CD4-positive, alpha-beta T cell treated with Interferon gamma for 1 hour (primary cell): ENCODE measurements at places on chromosomes 11 and 22.

- no peak for DNase-seq
Measured at GRCh38 chr11:12174128-12174476, 63.7 kb downstream of the MICAL2 start.

GRCh38 chr22:23722160-23722559 lies 28.8 kb downstream of the ZNF70 start:
- DNase-seq: no peak

DNA sequence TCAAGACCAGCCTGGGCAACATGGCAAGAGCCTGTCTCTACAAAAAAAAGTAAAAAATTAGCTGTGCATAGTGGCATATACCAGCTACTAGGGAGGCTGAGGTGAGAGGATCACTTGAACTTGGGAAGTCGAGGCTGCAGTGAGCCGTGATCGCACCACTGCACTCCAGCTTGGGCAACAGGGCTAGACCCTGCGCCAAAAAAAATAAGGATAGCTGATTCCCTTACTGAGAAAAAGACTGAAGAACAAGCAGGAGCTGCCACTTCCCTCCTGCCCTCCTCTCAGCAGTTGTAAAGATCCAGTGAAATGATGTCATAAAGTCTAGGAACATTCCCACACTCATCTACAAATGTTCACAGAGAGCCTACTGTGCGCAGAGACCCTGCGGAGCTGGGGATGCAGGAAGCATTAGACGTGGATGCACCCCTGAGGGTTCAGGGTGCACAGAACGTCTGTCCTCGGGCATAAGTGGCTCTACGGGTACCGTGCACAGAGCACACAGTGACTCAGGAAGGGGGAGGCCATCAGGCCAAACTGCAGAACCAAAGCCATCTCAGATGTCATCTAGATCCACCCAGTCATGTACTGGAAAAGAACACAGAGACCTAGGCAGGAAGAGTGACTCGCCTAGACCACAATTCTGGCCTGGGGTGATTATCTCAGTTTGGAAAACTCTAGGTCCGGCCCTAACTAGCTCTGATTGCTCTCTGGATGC lies 11.7 kb downstream of the SEC14L2 start:
- DNase-seq: no peak

DNA sequence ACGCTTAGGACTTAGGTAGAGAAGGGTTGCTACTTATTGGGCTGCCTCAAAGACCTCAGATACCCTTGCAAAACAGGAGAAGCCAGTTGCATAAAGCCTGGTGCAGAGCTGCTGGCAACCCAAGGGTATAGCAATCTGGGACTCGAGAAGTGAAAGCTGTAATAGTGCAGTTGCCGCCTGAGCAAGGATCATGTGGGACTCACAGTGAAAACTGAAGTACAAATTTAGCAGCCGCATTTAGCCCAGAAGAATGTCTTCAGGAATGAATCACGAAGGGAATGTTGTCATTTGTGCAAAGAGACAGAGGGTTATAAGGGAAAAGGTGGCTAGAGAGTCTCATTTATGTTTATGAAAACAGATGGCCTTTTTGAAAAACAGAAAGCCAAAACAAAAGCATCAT lies 267.2 kb downstream of the TENM4 start:
- no peak for DNase-seq

GRCh38 chr11:106496677-106497076 lies 419.2 kb downstream of the AASDHPPT start:
- DNase-seq: no peak

GRCh38 chr22:29143941-29144785 lies 61.5 kb upstream of the EMID1 start:
- DNase-seq: no peak

- DNase-seq: no peak
Measured at GRCh38 chr11:67178421-67178820, 59.4 kb downstream of the KDM2A start.

DNA sequence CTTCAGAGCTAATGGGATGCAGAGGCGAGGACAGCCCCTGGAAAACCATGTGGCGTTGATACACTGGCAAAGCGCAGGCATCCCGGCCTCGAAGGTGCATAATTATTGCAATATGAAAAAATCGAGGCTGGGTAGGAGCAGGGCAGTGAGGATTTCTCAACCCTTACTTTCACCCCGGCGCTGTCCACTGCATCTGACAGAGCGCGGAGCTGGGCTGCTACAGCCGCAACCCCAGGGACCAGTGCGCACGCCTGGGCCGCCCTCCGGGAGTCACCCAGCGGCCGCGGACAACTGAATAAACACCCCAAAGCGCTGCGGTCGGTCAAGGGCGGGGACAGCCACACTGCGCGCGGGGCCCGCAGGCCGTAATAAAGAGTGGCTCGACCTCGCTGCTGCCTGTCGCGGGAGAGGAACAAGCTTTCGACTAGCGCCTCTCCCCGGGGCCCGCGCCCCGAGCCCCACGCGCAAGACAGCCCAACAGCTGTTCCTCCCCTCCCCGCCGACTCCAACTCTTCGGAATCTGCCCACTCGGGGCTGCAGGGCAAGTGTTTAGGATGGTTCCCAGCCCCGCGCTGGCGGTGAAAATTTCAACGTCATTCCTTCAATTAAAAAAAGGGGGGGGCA lies 3.6 kb upstream of the WT1 start:
- DNase-seq: no peak
